ENCODE measurements at places on chromosomes 12 and 14. TPM values are rescaled to one million over a fixed set of nuclear protein-coding genes. Genes with fewer than 3 reads are reported as not detected.

BBOF1 gene
- 8.9 TPM for total RNA-seq

GCH1 gene
- total RNA-seq = 1.2 TPM

DAO gene
- total RNA-seq = not detected

ERBB3 gene
- 2.2 TPM for total RNA-seq

ABHD12B gene
- not detected for total RNA-seq

PWP1 gene
- total RNA-seq = 78.1 TPM

THAP2 gene
- total RNA-seq = 47.9 TPM

OTUB2 gene
- 5.6 TPM for total RNA-seq

GPRC5A gene
- 0.31 TPM for total RNA-seq

LUM gene
- total RNA-seq = 20.1 TPM

Measured in occipital lobe (tissue), 3 donors.